Activated T-cell treated with anti-CD3 and anti-CD28 coated beads, Interleukin-2, amount 50 U/mL, for 4 hours (primary cell): ENCODE measurements at places on chromosomes 1 and 21.

GRCh38 chr1:211639475-211640300, 35.7 kb downstream of the NEK2 start:
- no peak for DNase-seq

GRCh38 chr1:234330843-234331215, 42.4 kb upstream of the COA6 start:
- no peak for DNase-seq

DNA sequence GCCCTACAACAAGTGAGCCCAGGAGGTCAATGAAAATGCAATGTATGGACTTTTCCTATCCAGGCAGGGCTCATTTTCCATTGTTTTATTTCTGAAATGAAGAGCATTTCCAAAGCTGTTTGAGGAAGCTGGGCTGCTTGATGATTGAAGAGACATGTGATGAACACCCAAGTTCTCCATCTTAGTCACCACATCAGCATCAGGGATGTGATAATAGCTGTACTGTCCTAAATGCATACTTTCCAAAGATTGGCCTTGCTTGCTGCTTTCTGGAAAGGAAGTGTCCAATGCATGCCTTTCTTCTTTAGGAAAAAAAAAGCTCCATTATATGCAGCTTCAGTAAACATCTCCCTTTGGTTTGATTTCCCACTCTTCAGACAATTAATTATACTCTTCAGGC, 425.9 kb upstream of the RUNX1 start:
- no peak for DNase-seq

GRCh38 chr21:30251781-30252180, 31.0 kb downstream of the KRTAP24-1 start:
- DNase-seq = no peak

DNA sequence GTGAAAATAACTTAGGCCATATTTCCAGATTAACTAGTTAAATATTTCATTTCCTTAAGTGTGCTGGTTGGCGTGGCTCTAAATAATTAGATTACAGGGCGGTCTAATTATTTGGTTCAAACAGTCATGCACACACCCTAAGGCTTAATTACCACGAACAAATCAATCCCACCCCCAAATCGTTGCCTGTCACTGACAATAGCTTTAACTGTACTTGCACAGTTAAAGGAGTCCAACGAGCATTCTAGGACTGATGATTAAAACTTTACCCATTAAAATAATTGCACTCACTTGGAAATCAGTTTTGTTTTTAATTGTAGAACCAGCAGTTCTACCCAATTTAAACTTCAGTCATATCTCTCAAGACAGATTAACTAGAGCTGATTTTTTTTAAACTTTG, 1.5 kb upstream of the POU2F1 start:
- no peak for DNase-seq
